Sigmoid colon (tissue), 7 donors: ENCODE measurements at places on chromosomes 1 and 21. TPM values are rescaled to one million over a fixed set of nuclear protein-coding genes. Genes with fewer than 3 reads are reported as not detected.

SPOCD1 gene
- 0.14 TPM for total RNA-seq

GRCh38 chr21:37210130-37210529, 57.0 kb downstream of the VPS26C start:
- DNase-seq, result no peak

- peak; percentile 29 for DNase-seq
These were observed 175.6 kb upstream of the C1orf174 start for GRCh38 chr1:4075436-4076225.

- peak; percentile 88 for DNase-seq
These were observed 531 bp upstream of the HMGN2 start for GRCh38 chr1:26471498-26472319.
